GM13976 (cell line): ENCODE measurements at places on chromosomes 7 and 10.
A peak's percentile ranks its signal among the peaks of the same experiment; 100 is the strongest.

- DNase-seq, result no peak
Observed at GRCh38 chr7:69342154-69342884, 256.0 kb upstream of the AUTS2 start.

DNA sequence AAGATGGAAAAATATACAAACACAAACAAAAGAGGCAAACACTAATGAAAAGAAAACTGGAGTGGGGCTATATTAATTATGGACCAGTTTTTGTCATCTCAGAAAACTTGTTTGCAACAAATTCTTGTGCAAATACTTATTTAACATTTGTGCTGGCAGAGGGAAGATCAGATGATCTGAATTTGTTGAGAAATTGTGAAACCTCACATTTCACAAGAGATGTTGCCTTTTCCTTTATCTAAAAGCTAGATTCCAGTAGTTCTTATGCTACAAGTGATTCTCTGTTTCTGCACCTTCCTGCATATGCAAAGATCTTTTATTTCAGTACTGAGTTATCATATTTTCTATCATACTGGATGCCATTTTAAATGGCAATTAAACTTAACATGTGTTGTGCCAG lies 320.7 kb downstream of the SUGCT start:
- no peak for DNase-seq

DNA sequence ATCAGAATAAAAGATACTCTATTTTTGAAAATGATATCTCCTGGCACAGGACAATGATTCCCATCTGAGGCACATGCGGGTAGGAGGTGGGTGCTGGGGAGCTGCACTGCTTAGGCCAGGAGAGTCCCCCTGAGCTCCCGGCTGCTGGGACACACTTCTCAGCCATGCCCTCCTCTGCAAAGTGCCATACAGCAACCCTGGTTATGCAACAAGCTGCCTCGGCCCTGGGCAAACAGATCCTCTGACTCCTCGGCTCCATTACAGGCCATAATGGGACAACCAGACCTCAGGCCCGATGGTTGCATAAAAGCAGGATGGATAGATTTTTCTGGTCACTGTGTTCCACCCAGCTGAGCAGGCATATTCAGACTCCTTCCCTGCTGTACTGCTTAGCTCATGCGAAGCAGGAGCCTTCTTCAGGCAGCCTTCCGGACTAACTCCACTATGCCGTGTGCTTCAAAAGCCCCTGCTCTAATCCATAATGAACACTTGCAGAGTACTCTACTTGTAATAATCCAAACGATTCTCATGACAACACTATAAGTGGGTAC lies 6.5 kb upstream of the LEP start:
- no peak for DNase-seq

DNA sequence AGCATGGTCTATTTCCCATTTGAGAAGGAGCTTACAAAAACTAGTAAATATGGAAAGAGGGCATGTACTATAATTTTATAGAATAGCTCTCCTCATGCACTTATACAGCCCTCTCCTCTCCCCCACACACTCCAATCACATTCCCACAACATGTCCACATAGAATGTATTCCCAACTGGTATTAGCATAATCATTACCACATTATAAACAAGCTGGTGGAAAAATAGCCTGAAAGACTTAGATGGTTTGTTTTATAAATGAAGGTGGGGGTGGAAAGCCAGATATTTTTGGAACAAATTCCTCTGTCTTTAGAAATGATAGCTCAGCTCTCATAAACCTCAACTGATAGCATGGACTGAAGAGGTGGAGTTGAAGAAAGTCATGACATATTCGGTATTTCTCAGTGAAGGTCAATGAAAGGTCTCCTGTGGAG lies 410.1 kb downstream of the SUGCT start:
- DNase-seq, result no peak

DNA sequence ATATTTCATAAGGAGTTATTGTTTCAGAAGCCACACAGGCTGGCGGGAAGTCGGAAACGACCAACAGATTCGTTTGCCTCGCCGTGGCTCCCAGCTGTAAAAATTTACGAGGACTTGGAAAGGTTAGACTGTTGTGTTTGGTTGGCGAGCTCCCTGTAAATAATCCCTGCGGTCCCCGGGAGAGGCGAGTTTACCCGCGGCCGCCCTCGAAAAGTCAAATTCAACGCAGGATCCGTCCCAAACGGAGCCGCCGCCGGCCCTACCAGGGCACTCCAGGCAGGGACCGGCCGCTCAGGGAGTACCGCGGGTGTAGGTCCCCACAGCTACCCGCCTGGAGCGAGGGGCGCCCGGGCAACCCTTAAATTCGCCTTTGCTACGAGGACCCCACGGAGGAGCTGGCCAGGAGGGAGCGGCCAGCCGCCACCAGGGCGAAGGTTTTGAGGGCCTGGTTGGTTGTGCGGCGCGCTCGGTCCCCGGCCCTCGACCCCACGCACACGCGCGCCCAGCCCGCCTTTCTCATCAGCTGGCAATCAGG lies 726 bp upstream of the HOXA9 start:
- no peak for DNase-seq

- no peak for DNase-seq
Observed at GRCh38 chr10:99733366-99733765, 1.3 kb downstream of the CUTC start.

DNA sequence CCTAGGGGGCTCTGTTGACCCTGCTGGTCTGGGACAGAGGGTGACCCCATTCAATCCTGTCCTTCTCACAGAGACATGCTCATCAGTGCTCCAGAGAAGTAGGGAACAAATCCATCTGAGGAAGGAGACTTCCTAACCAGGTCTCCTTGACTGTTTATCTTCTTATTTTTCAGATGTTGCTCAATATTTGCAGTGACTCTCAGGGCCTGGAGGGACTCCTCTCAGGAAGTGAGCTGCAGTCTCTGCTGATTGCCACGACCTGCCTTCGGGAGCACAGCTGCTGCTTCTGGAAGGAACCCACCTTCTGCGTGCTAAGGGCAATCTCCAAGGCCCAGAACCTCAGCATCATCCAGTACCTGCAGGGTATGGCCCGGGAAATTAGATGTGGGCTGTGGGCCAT lies 41.0 kb downstream of the WDFY4 start:
- DNase-seq, result no peak

DNA sequence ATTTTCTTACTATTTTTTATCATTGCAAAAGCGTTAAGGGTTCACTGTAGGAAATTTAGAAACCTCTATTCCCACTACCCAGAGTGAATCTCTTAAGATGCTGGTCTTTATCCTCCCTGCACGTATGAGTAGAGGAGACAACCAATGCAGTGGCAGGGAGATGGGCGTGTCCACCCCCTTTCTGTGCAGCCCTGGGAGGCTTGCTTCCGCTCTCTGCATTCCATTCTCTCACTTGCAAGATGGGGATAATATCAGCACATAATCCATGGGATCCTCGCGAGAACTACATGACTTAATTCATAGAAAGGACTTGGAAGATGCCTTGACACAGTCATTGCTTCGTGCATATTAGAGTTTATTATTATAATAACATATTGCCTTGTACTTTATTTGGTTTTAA lies 196.2 kb downstream of the KLF6 start:
- no peak for DNase-seq

- DNase-seq, result no peak
Observed at GRCh38 chr10:62248465-62248864, 20.2 kb downstream of the RTKN2 start.

DNA sequence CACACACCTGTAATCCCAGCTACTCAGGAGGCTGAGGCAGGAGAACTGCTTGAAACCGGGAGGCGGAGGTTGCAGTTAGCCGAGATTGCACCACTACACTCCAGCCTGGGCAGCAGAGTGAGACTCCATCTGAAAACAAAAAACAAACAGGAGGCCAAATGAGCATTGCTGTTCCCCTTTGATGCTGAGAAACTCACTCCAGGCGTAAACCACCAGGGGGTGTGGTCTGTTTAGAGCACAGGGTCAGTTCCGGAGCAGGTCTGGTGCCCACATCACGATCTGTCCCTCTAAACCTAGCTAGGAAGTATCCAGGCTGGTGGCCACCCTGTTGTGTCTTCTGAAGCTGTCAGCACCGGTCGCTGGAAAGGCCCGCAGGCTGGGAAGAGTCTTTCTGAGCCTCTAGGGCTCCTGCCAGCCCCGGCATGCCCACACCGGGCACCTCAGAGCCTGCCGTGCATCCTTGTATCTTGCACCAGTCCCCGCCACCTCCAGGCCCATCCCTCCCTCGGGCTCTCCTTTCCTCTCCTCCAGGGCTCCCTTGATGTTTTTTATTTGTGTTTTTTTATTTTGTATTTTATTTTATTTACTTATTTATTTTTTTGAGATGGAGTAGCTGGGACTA lies 66.3 kb upstream of the SH2B2 start:
- no peak for DNase-seq

DNA sequence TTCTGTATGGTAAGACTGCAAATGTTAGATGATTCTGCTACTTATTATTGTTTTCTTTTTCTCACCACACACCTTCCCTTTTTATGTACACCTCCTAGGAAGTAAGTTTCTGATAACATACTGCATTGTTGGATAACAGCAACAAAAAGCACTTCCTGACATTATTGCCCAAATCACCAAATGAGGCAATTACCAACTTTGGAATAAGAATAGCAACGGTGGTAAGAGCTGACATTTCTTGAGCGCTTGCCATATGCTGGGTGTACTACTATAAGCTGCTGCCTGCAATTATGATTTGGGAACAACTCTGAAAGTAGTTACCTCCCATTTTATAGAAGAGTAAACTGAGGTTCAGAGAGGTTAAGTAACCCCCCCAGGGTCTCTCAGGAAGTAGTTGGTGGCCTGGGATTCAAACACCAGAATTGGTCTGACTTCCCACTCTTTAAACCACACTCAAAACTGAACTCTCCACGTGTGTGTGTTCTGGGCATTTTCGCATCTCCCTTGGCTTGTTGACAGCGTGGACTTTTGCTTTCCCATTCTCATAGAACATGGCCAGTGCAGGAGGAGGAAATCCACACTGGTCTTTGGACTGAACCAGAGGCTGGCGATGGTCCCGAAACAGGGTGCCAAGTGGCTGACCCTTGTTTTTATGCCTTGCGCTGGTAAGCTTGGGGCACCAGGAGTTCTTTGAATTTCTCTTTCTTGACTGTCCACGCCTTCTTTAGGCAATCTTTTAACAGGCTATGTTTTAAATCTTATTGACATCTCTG lies 71.4 kb downstream of the TCF7L2 start:
- no peak for DNase-seq

- DNase-seq, result no peak
Observed at GRCh38 chr10:108443636-108444035, 1279.1 kb upstream of the SORCS1 start.

- peak; percentile 30 for DNase-seq
Observed at GRCh38 chr10:95531994-95532399, 29.2 kb downstream of the SORBS1 start.

GRCh38 chr10:15857107-15857575 lies 3.2 kb downstream of the MINDY3 start:
- no peak for DNase-seq

GRCh38 chr7:17743316-17743715 lies 197.0 kb downstream of the SNX13 start:
- no peak for DNase-seq

DNA sequence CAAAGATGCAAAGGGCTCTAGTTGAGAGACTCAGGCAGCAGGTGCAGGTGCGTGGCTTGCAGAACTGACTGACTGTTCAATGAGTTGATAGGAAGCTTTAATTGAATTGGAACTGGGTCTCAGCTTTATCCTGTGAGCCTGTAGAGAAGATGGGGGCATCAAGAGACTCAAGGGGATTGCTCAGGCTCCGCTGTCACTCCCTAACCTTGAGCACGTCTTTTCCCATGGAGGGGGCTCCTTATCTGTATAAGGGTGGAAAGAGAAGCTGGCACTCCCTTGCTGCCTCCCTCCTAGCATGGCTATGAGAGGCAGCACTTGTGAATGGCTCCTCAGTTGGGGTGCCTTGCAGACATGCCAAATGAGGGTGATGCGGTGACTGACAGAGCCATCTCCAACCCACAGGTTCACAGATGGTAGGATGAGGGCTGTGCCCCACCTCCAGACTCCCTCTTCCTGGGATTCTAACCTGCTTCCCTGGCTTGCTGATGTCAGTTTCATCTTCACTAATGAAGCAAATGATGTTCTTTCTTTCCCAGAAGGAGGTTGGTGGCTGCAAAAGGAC lies 12.4 kb upstream of the PLEKHA1 start:
- DNase-seq, result no peak

GRCh38 chr10:79351332-79351731 lies 4.1 kb downstream of the PPIF start:
- peak; percentile 7 for DNase-seq

GRCh38 chr10:35778306-35778705 lies 136.2 kb upstream of the FZD8 start:
- no peak for DNase-seq

GRCh38 chr10:49298983-49299815 lies at the start of gene C10orf71:
Gene C10orf71, plus strand, starts transcription at chr10:49299170. Its CDS starts 23,376 bp downstream, at chr10:49322546.
- DNase-seq, result no peak
